ENCODE measurements at places on chromosomes 5 and 9.

DNA sequence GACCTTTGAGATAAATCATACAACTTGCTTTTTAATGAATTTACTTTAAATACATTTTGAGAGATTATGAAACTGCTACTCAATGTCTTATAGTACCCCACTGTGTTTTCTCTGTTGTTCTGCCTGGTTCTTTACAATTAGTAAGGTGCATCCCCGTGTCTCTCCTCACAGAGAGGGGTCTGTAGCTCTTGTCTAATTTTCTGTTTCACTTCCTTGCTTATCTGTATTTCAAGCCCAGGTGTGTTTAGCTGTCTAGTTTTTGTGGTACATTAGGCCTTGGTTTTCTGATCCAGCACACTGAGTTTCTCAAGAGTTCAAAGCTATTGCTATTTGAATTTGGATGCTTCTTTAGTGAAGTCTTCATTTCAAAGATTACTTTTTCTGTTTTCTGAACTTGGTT lies 105.1 kb downstream of the MAST4 start:
- no peak for DNase-seq

DNA sequence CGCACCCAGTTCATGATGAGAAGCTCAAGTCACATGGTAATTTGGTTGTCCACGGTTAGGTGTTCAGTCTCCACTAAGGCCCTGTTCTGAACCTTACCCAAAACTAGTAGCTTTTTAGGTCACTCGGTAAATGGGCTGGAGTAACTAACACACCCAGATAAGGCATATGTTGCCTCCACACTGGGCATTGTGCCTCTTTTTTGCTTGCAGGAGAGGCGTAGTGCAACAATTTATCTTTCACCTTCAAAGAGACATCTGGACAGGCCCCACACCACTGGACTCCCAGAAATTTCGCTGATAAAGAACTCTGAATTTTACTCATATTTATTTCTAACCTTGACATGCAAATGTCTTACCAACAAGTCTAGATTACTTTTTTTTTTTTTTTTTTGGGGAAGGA lies 16.8 kb upstream of the PTGES start:
- DNase-seq: no peak

DNA sequence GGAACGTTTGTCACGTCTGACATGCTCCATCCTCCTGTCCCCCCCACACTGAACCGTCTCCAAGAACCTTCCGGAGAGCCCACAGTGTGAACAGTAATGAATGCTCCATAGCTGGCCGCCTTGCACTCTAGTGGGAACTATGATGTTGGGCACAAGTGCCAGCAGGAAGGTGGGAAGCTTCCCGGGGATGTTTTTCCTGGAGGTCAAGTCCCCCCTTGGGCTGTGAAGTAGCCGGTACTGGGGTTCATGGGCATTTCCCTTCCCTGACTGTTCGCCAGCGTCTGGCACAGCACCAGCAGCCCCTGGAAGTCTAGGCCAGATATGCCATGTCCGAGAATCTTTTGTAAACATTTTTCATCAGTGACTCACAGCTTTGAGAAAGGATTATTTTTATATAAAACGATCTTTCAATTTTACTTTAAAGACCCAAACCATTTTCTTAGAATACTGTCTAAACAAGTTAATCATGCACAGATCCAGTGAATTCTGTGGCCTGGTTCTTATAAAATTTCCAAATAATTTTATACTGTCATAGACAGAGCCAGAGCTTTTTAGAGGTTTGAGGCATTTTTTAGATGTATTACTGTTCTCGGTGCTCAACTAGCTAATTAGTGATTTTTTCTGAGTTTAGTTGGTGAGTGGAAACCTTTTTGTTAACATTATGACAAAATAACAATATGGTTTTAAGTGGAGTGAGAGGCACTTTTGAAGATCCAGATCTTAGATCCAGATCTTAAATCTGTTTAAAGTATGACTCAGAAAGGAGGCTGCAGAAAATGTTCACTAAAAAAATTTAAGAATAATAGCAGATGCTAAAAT lies 11.6 kb downstream of the ABL1 start:
- peak; percentile 31 for DNase-seq

DNA sequence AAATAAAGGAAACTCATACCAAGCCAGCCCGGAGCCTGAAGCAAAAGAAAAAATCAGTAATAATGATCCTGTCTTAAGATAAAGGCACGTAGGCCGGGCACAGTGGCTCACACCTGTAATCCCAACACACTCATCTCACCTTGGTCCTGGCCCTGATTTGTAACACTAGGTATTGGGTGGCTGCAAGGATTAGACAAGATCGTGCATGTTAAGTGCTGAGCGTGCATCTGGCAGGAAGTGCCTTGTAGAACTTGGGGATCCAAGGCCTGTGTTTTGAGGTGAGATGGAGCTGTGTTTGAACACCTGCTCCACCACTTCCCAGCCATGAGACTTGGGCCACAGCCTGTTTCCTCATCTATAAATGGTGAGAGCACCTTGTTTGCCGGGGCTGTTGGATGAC lies 41.5 kb downstream of the SPRY4 start:
- no peak for DNase-seq

DNA sequence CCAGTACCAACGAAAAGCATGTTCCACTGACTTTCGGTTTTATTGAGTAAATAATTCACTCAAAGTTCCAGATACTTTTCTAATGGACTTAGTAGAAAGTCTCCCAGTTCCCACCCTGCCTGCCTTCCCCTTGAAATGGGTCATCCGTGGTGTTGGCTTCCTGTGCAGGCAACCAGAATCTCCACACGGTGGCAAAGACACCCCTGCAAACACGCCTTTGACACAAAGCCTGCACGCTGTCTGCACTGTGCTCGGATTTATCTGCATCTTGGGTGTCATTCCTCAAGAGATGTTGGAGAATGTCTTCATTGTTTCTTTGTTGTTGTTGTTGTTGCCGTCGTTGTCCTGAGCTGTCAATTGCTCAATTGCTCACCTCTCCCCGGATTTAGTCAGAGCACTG lies 150.0 kb upstream of the IRX2 start:
- no peak for DNase-seq

GRCh38 chr9:132055756-132056155 lies 23.9 kb downstream of the MED27 start:
- DNase-seq: no peak

DNA sequence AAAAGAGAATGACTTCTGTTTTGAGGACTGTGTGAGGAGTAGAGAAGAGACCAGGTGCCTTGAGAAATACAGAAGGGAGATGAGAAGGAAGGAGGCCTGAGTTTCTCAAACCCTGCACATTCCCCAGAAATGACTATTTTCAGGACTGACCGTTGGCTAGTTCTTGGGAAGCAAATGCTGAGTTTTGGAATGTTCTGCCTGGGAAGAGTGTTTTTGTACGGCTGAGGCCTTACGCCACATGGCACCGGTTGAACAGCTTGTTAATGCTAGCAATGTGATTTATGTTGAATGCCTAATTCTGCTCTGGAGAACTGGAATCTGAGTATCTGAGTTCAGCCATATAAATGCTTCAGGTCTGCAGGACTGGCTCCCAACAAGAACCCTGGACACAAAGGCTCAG lies 152.7 kb upstream of the ADAMTS16 start:
- DNase-seq: no peak

DNA sequence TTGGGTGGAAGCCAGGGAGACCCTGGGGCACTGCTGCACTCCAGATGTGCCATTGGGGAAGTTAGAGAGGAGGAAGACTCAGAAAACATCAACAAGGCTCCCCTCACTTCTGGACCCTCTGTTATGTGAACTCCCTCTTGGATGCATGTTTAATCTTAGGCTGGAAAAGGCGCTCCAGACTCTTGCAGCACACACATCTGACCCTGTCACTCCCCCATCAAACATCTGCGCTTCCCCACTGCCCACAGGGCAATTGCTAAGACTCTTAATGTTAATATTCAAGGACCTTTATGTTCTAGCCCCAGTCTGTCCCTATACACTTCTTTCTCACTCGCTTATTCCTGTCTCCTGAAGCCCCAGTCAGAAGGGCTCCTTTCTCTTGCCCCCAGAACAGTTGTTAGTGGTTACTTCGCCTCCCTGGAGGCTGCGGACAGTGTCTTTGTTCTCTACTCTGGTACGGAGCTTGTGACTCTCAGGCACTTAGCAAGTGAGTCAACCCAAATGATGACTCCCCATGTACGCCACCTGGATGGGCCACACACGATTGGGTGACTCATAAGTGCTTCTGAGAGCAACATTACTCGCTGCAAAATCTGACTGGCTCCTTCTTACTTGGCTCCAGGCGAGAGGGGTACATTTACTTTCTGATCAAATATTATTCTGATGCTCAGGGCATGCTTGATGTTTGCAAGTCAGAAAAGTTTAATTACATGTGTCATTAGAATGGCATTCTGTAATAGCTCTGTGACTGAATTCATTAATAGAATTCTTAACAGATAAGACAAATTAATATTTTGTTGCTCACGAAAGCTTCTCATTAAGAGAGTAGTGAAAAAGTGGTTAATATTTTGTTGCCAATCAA lies 193.6 kb downstream of the HSPA4 start:
- no peak for DNase-seq

GRCh38 chr5:86232246-86232645 lies 385.5 kb upstream of the COX7C start:
- DNase-seq: no peak

- DNase-seq: no peak
Measured at GRCh38 chr5:10138395-10139057, 111.2 kb downstream of the ATPSCKMT start.

DNA sequence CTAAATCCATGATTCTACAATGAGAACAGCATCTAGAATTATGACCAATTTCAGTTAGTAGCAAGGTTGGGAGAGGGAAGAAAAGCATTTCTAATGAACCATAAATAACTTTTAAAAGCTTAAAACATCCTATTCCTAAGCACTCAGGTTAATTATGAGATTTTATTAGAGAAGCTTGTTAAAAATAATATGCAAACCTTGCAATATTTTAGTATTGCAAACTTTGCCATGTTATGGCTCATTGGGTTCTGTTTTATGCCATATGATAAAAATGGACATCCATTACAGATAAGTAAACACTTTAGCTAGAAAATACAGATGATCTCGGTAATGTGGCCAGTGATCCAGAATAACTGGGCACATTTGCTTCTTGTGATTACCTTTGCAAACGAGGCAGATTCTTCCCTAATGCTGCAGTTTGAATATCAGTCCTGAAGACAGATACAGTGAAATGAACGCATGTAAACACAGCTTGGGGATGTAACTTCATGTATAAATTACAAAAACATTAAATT lies 447.0 kb downstream of the PLK2 start:
- DNase-seq: no peak

GRCh38 chr5:111134087-111134486 lies 41.9 kb downstream of the WDR36 start:
- DNase-seq: no peak

- DNase-seq: no peak
Measured at GRCh38 chr5:33379757-33380156, 61.0 kb upstream of the TARS1 start.

DNA sequence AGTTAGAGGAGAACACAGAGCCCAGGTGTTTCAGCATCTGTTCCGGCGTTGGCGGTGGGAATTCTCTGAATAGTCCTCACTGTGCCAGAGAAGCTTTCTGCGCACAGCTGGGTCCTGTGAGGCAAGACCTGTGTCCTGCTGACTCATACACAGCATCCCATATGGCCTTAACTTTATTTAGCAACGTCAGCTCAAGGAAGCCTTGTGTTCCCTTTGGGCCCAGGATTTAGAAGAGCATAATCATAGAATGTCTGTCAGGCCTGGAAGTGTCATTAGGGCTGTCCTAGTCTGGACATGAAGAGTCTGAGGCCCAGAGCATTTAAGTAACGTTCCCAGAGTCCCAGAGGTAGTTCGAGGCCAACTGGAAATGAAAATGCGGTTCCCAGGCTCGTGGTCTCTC lies 188.6 kb upstream of the DMRT1 start:
- DNase-seq: peak; percentile 38
